ENCODE measurements at places on chromosomes 3 and 15.

GRCh38 chr3:69696367-69696766, 42.9 kb upstream of the MITF start:
- no peak for DNase-seq

DNA sequence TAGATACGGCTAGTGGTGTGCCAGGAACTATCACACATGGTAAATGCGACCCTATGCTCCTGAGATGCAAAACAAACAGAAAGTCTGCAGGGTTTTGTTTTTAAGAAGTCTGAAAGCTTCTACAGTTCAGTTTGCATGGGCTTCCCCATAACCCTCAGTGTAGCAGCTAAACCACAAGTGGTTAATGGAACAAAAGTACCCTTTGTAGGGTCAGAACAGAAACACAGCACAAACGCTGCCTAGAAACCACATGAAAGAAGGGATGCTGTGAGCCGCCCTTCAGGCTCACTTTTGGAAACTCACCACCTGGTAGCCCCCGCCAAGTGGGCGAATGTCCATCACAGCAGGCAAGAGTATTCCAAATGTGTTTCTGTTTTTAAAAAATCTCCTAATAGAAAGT, 46.2 kb downstream of the CTDSPL start:
- DNase-seq, result no peak

DNA sequence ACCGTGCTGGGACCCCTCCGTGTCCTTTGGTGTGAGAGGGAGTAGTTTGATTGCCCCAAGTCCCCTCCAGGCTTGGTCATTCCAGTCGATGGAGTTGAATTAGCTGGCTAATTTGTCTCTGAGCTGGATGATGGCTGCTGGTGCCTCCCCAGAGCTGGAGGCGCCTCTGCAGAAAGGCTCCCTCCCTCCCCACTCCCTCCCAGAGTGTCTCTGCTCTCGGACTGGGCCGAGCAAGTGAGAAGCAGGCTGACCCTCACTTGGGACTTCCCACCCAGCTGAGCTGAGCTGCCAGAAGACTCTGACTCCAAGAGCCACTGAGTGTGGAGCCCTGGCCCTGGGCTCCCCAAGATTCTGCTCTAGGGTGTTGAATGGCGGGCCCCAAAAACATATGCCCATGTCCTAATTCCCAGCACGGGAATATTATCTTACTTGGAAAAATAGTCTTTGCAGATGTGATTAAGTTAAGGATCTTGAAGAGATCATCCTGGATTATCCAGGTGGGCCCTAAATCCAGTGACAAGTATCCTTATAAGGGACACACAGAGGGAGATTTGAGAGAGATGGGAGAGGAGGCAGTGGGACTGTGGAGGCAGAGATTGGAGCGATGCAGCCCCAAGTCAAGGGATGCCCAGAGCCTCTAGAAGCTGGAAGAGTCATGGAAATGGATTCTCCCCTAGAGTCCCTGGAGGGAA, 60.7 kb upstream of the TLE3 start:
- DNase-seq, result no peak

- DNase-seq, result peak; percentile 81
Observed at GRCh38 chr15:52257734-52258062, 37.9 kb downstream of the MYO5C start.

GRCh38 chr3:20074226-20075063, 34.2 kb downstream of the KAT2B start:
- peak; percentile 64 for DNase-seq

GRCh38 chr15:48415036-48415886, 84.0 kb downstream of the DUT start:
- no peak for DNase-seq

GRCh38 chr3:98744283-98744682, 18.9 kb upstream of the ST3GAL6 start:
- DNase-seq, result no peak

DNA sequence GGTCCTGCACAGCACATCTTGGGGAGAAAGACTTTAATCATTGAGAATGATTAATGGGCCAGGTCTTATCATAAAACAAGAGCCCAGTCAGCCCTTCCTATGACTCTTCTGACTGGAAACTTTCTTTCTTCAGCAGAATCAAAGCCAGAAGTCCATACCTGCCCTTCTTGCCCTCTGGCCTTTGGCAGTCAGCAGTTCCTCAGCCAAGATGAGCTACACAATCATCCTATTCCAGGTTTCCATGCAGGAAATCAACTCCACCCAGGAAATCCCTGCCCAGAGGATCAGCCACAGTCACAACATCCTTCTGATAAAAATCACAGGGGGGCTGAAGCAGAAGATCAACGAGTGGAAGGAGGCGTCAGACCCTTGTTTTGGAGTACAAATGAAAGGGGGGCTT, 26.9 kb downstream of the ZNF589 start:
- no peak for DNase-seq

- DNase-seq, result peak; percentile 42
Observed at GRCh38 chr15:36484038-36484778, 95.2 kb upstream of the CDIN1 start.

DNA sequence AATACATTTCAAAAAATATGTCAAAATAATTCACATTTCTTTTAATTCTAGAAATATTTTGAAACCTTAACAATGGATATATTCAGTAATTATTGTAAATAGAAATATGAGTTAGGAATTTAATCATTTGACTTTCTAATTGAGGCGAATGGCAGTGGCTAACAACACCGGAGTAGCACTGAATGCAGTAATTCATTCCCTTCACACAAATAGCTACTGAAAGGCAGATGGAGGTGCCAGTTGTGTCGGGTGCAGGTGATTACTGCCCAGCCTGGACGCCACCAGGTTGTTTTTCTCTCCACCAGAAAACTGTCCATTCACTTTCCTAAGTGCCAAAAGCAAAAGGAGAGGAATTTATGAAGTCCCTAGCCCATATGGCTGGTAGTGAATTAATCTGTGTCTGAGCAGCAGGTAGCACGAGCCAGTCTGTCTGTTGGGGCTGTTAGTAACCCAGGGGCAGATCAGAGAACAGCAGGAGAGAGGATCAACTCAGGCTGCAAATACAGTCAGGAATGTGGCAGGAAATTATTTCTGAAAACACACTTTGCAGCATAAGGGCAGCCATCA, 79.3 kb upstream of the GMNC start:
- DNase-seq, result no peak

DNA sequence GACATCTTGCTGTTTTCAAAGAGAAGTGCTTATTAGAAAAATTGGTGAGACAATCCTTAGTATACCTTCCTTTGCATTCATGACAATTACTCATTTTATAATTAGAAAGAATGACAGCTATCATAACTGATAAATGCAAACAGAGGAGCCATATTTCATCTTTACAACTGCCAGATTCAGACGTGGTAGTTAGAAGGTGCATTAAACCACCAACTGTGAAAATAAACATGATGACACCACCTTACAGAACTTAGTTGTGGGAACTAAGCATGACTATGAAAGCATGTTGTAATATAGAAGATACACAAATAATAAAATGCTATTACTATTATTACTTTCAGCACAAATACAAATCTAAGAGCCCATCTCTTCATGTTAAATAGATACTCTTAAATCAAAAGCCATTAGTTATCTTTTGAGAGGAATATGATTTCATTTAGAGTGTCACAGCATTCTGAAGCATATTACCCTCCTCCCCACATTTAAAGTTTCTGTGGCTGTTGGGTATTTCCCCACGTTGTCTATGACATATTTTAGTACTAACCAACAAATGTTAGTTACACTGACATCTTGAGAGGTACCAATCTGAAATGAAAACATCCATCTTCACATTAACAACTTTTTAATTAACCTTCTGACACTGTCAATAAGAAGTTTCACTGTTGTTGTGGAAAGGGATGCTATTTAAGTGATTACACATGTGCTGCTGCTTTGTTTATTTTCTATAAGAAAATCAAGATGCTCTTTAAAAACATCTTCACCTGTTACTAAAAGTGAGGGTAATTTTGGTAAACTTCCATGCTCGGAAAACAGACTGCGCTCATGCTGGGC, 163.8 kb downstream of the LSAMP start:
- no peak for DNase-seq

DNA sequence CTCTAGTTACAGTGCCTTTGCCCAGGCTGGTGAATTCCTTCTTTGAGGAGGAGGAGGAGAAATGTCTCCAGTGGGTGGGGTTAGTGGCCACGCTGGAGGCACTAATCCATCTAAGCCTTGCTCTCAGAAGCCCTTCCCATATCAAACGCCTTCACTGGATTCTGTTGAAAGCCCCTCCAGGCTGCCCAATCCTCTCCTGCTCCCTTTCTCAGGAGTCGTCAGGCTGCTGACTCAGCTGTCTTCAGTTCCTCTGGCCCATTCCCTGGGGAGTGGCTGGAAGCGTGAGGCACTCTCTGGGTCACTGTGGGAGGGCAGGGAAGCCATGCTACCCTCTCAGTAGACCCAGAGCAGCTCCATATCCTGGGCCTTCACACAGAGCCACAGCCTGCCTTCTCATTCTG, 2.7 kb downstream of the AP2M1 start:
- peak; percentile 63 for DNase-seq

DNA sequence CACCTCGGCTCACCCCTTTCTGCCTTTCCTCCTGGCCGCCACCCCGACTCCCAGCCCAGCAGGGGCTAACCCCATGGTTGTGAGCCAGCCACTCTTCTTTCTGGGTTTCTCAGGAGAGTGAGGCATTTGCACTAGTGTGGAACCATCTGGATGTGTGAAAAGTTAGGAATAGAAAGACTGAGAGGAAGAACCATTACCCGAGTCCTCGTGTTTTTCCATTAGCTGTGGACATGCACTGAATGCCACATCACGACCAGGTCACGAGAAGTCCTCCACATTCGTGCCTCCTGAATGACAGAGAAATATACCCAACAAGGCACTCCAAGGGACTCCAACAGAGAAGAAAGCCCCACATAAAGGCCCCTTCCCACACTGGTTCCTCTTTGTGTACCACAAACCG, 18.0 kb upstream of the RAD18 start:
- no peak for DNase-seq

- no peak for DNase-seq
Observed at GRCh38 chr3:149215515-149215914, 6.1 kb downstream of the CP start.

DNA sequence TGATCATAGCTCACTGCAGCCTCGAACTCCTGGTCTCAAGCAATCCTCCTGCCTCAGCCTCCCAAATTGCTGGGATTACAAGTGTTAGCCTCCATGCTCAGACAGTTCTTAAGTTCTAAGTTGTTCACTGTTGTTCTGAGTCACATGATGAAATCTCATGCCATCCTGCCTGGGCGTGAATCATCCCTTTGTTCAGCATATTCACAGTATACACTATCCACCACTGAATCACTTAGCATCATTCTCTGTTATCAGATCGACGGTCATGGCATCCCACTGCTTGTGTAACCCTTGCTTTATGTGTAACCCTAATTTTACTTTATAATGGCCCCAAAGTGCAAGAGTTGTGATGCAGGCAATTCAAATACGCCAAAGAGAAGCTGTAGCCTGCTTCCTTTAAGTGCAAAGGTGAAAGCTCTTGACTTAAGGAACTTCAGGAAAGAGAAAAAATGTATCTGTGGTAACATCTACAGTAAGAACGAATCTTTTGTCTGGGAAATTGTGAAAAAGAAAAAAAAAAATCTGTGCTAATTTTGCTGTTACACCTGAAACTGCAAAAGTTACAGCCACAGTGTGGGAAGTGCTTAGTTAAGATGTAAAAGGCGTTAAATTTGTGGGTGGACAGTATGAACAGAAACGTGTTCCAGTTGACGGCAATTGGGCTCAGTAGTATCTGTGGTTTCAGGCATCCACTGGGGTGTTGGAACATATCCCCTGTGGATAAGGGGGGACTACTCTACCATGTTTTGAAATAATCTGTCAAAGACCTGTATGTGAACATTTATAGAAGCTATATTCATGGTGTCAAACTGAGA, 80.6 kb downstream of the PCOLCE2 start:
- DNase-seq, result peak; percentile 64

GRCh38 chr15:77347197-77347596, 72.7 kb downstream of the PEAK1 start:
- no peak for DNase-seq

- DNase-seq, result peak; percentile 27
Observed at GRCh38 chr15:64653757-64654156, 121.6 kb downstream of the RBPMS2 start.

DNA sequence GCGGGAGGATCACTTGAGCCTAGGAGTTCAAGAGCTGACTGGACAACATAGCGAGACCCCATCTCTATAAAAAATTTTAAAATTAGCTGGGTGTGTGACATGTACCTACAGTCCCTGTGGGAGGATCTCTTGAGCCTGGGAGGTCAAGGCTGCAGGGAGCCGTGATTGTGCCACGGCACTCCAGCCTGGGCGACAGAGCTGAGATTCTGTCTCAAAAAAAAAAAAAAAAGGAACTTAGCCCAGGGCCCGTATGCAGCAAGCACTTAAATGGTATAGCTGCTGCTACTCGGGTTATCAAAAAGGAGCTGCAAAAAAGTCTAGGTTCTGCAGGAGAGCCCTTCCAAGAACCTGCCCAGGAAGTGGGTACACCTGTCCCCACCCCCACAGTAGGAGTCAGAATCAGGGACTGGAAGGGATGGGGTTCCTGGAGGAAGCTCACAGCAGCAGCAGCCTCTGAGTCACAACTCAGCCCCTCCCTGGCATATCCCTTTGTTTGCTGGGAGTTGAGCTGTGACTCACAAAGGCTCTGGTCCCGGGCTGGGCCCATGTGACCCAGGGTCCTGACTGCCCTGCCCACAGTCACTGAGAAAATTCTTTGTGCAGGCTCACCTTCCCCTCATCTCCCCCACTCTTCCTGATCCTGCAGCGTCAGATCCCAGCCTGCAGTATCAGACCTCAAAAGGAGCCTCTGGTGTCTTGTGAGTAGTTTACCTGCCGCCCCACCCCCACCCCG, at the start of gene SPATA12:
TSS of gene SPATA12 (plus strand) at position 576 of the 733 bp plus-strand sequence. CDS start 13,031 bp downstream, outside the sequence.
- DNase-seq, result peak; percentile 83

DNA sequence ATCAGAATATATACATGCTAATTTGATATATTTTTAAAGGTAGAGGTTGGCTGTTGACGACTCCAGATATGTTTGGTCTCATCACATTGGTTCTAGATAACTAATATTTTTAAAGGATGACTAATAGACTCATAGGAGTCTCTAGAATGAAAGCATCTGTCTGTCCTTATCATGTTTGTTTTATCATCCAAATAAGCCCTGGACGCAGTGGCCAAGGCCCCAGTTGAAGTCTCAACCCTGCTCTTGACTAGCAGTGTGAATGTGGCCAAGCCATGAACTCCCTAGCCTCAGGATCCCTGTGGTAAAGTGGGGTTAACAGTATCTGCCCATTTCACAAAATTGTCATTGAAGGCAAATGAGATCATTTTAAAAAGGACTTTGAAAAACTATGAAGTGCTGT, 53.6 kb downstream of the ABHD2 start:
- DNase-seq, result no peak

DNA sequence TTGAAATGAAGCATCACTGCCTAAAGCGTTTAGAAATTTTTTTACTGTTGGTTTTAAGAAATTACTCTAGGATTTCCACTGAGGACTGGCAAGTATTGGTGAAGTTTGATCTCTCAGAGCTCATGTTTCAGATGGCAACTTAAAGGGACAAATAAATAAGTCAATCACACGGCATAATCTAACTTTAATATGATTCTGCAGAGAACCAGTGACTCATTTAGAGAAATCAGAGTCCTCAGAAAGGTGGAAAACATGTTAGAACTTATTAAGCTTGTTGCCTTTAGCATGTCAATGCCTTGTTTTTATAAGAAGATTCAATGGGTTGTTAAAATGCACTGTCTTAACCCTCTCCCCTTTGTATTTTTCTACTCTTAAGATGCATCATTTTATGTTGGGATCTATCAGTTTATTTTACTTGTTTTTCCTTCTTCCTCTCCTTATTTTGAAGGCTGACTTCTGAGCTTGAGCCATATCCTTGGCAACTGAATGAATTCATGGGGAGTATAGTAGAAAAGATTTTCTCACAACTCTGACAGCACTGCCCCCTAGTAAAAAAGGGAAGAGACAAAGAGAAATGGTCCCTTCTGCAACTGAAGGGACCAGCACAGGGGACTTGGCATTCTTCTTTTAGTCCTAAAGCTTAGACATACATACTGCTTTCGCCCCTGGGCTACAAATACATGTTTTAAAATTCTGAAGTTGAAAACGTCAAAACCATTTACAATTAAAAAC, 431.2 kb downstream of the LPP start:
- no peak for DNase-seq
